Natural killer cell treated with Interleukin-12 subunit alpha and Interleukin-12 subunit beta and Interleukin-15 and Interleukin-18, amount 100 ng/mL, for 72 hours (primary cell): ENCODE measurements at places on chromosomes 4 and X.

- DNase-seq: no peak
These were observed 29.6 kb downstream of the AREG start for GRCh38 chr4:74474345-74475090.

DNA sequence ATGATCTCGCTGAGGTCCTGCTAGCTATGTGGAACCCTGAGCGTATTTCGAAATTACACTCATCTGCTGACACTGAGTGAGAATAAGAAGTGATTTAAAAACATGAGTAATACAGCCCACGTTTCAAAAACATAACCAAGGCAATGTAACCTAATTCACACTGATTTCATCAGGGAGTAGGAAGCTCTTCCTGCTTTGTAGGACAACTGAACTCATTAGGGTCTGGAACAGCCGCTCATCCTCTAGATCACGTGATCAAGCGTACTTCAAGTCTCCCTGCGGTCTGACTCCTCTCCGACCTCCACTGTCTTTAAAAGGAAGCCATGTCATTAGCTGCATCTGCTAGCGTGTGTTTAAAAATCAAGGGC is 138.0 kb downstream of the NSUN7 start:
- DNase-seq: no peak

- DNase-seq: no peak
These were observed 2.3 kb downstream of the SH3TC1 start for GRCh38 chr4:8201321-8201781.

GRCh38 chrX:67673741-67674274 is 130.0 kb downstream of the AR start:
- DNase-seq: no peak

DNA sequence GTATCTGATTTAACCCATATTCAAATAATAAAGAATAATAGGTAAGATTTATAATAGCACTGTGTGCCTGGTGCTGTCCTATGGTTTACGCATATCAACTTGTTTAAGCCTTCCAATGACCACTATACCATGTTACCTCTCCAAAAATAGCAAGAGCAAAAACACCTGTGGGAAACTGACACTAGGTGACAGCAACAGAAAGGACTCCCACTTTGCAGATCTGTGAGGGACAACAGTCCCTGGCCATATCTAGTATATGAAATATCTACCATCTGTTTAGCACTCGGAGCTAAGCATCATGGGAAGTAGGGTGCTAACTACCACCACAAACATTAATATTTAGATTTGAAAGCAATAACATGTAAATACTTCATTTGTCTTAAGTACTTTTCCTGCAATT is 55.7 kb upstream of the TXK start:
- no peak for DNase-seq

- no peak for DNase-seq
These were observed 448.1 kb upstream of the RASGEF1B start for GRCh38 chr4:81919810-81920209.

- DNase-seq: peak; percentile 61
These were observed 26.9 kb downstream of the ARSJ start for GRCh38 chr4:113952452-113953029.

GRCh38 chr4:129145222-129145730 is 49.3 kb downstream of the C4orf33 start:
- no peak for DNase-seq

DNA sequence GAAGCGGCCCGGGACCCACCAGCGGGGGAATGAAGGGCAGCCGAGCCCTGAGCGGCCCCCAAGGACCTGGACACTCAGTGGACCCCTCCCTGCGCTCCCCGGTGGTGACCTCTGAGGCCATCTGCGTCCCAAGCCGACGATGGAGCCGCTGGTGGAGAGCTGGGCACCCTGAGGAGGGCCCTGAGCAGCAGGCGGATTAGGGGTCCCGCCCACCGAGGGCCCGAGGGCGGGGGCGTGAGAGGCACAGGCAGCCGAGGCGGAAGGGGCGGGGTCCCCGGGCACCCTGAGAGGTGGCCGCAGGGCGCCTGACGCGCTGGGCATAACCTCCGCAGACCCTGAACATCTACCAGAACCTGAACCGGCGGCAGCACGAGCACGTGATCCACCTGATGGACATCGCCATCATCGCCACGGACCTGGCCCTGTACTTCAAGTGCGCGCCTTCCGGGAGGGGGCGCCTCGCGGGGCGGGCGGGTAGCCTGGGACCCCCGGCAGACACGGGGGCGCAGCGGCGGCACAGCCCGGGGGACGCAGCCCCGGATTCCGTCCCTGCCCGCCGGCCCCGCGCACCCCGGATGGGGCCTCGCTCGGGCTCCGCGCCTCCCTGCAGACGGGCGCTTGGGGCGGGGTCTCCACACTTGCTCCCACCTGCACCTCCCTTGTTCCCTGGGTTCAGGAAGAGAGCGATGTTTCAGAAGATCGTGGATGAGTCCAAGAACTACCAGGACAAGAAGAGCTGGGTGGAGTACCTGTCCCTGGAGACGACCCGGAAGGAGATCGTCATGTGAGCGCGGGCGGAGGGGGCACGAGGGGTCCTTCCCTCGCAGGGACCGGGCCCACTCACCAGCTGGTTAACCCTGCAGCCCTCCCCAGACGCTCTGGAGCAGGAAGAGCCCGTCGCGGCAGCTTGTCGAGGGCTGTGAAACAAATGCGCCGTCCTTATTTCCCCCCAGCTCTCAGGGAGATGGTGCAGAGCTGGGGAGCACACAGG is 10.3 kb downstream of the ATP5ME start:
- peak; percentile 80 for DNase-seq
